Non-pigmented ciliary epithelial cell (primary cell): ENCODE measurements at places on chromosomes 4 and X.
A peak's percentile ranks its signal among the peaks of the same experiment; 100 is the strongest.

DNA sequence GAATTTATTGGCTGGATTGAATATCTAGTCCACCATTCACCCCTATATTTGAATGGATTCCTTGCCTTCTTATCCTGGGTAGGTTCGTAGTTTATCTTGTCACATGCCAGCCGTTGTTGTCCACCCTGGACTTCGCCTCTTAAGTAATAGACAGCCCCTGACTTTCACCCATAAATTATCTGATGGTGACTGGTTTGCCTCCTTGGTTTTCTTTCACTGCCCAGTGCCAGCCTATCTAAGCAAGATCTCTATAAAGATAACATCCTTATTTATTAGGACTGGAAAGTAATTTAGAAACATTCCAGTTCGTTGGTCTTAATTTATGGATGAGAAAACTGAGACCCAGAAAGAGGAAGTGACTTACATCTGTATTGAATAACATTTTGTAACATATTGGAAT, 410.3 kb downstream of the RPA4 start:
- no peak for DNase-seq

- no peak for DNase-seq
Observed at GRCh38 chr4:79922011-79922410, 151.0 kb downstream of the ANTXR2 start.

DNA sequence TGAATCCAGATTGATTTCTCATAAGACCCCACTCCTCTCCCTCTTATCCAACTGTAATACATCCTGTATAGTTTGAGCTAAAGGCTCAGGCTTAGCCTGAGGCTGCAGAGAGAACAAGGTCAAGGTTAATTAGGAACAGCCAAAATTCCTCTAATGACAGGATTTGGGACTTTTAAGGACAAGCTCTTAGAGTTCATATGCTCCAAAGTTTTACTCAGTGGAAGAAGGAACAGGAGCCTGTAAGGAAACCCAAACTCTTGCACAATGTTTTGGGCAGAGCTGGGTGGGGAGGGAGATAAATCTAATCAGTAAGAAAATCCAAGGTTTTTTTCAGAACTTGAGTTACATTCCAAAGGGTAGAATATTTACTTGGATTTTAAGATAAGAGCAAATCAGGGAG, 238.8 kb downstream of the QDPR start:
- DNase-seq, result no peak

DNA sequence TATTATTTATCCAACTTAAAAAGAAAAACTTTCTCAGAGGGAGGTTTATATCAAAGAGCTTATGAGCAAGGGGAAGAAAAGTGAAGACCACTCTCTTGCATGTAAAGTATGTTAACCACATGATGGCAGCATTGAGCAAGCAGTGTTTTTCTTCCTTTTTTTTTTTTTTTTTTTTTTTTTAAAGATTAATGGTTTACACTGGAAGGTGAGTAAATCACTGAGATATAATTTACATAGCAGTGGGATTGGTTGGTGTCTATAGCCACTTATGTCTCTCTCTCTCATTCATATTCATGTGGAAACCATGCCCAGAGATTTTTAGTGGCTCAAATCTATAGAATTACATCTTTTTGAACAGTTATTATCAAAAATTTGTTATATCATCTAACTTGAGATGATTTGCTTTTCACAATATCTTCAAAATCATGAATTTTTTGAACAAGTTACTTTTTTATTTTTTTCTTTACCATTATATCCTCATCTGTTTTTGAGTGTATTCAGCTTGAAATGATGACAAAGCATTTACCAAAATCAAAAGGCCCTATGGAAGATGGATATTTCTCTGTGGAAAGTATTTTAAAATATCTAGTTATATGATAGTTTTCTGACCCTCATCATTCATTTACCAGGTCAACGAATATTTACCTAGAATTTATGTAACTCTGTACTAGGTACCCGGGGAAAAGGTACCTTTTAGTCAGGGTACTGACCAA, 31.6 kb downstream of the MTHFD2L start:
- no peak for DNase-seq

DNA sequence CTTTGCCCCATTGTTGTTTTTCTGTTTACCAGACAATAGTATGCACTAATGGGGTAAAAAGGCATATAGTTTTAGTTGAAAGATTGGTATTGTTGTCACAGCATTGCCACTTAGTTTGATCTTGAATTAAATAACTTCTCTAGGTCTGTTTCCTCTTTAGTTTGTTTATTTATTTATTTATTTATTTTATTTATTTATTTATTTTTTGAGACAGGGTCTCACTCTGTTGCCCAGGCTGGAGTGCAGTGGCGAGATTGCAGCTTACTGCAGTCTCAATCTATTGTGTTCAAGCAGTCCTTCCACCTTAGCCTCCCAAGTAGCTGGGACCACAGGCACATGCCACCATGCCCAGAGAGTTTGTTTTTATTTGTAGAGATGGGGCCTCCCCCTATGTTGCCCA, 138.6 kb downstream of the KDM6A start:
- DNase-seq, result no peak

- no peak for DNase-seq
Observed at GRCh38 chr4:58809366-58809765, 1699.2 kb upstream of the IGFBP7 start.

- no peak for DNase-seq
Observed at GRCh38 chrX:66002824-66003680, 36.8 kb downstream of the VSIG4 start.

- DNase-seq, result peak; percentile 94
Observed at GRCh38 chr4:127632420-127633403, at the start of gene INTU. Gene INTU (plus strand): TSS chr4:127632957. CDS start chr4:127633035, 78 bp downstream.

- DNase-seq, result no peak
Observed at GRCh38 chr4:77762531-77762930, 56.6 kb downstream of the CNOT6L start.

DNA sequence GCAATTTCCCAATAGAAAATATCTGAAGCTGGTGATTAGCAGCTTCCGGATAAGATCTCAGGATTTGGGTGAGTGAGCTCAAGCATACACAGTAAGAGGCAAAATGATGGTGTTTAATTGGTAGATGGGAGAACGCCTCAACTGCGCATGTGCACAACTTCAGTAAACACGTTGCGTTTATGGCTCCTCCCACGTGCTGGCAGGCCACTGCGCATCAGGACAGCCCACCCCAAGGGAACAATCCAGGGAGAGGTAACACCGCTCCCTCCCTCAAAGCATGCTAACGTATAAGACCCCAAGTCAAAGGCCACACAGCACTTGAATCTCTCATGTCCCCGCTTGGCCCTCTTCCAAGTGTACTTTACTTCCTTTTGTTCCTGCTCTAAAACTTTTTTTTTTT, 10.3 kb upstream of the CENPU start:
- no peak for DNase-seq

DNA sequence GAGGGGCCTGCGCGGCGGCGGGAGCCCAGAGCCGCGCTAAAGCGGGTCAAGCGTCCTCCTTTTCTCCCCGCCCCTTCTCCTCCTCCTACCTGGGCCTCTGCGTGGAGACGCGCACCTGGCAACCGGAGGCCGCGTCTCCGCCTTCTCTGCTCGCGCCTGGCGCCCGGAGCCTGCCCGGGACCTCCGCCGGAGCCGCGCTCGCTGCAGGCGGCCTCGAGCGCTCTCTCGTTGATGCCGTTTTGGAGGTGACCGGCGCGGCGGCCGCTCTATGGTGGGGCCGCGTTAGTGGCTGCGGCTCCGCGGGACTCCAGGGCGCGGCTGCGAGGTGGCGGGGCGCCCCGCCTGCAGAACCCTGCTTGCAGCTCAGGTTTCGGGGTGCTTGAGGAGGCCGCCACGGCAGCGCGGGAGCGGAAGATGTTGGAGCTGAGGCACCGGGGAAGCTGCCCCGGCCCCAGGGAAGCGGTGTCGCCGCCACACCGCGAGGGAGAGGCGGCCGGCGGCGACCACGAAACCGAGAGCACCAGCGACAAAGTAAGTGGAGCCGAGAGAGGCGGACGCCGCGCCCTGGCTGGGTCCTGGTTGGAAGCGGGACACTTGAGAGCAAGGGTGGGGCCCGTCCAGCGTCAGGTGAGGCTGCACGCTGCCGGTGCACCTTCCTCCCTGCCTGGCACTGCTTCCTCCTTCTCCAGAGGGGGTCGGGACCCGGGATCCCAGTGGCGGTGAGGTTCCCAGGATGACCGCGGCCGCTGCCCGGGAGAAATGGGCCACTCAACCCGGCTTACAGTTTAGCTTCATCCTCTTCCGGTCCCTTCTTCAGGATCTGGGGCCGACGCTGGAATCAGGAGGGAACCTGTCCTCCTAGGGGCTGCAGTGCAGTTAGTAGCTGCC, at the start of gene CDS1:
TSS of gene CDS1 (plus strand) at position 140 of the 888 bp plus-strand sequence. CDS start at position 415, 275 bp downstream.
- no peak for DNase-seq

- no peak for DNase-seq
Observed at GRCh38 chrX:153771415-153772315, 7.6 kb downstream of the PLXNB3 start.

GRCh38 chr4:108635070-108635655, 14.8 kb downstream of the RPL34 start:
- no peak for DNase-seq

GRCh38 chr4:7402526-7402925, 32.2 kb downstream of the PSAPL1 start:
- no peak for DNase-seq

GRCh38 chrX:43166874-43167273, 388.9 kb upstream of the PPP1R2C start:
- no peak for DNase-seq

DNA sequence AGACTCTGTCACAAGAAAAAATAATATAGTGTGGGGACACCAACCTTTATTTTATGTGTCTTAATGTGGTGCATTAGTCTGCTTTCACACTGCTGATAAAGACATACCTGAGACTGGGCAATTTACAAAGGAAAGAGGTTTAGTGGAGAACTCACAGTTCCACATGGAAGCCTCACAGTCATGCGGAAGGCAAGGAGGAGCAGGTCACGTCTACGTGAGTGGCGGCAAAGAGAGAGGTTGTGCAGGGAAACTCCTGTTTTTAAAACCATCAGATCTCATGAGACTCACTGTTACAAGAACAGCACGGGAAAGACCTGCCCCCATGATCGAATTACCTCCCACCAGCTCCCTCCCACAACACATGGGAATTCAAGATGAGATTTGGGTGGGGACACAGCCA, 130.2 kb downstream of the AFF1 start:
- DNase-seq, result no peak
